T47D (cell line): ENCODE measurements at places on chromosomes 7 and 10.

- DNase-seq: no peak
Observed at GRCh38 chr7:380711-381210, 90.8 kb downstream of the FOXL3 start.

GRCh38 chr7:47304727-47305719 lies 276.9 kb downstream of the TNS3 start:
- no peak for DNase-seq

GRCh38 chr10:13053794-13054462 lies 46.0 kb upstream of the OPTN start:
- no peak for DNase-seq

DNA sequence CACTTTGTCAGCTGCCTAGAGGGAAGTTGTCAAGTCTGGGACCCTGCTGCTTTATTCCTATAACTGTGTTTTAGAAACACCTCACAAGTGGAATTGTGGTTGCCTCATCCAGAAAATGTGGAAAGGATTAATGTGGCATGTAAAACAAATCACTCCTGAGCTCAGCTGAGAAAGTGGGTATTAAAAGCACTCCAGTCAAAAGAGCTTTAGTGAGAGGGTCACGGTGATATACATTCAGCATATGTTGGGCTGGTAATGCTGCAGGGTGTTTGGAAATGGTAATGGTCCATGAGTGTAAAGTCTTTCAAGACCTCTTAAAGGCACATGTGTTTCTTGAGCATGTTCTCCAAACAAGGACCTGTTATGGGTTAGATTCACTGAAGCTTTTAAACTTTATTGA lies 318.2 kb upstream of the MEOX2 start:
- DNase-seq: no peak

DNA sequence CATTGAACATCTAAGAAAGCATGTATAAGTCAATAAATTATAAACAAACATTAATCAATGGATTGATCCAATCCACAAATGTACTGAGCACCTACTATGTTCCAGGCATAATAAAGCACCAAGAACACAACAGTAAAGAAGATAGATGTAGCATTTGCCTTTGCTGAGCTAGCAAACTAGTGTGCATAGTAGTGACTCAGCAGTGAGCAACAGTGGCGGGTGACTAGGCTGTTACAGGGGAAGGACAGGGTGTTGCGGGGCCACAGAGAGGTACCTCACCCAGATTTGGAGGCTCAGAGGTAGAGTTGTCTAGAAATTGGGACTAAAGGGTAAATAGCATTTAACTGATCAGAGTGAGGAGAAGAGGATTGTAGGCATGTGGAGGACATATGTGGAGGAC lies 83.6 kb downstream of the NXPH1 start:
- DNase-seq: no peak

GRCh38 chr7:46569133-46569465 lies 648.0 kb upstream of the IGFBP3 start:
- no peak for DNase-seq

DNA sequence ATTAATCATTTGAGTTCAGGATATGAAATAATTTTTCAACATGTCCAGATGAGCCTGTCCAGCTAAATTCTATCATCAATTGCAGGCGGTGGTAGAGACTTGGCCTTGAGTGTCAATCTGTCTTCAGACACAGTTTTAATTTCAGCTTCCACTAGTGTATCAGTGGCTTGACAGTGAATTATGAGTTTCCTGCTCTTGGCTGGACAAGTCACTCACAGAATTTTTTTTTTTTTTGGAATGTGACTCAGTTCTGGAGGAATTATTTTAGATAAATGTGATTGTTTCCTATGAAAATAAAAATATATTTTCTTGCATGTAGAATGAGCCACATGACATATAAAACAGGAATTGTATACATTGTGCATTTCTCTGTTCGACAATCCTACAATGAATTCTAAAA lies 319.9 kb upstream of the AKR1E2 start:
- DNase-seq: no peak

- DNase-seq: no peak
Observed at GRCh38 chr10:62916141-62916603, 100.0 kb upstream of the EGR2 start.

GRCh38 chr10:22458272-22459038 lies 113.2 kb downstream of the SPAG6 start:
- DNase-seq: no peak

DNA sequence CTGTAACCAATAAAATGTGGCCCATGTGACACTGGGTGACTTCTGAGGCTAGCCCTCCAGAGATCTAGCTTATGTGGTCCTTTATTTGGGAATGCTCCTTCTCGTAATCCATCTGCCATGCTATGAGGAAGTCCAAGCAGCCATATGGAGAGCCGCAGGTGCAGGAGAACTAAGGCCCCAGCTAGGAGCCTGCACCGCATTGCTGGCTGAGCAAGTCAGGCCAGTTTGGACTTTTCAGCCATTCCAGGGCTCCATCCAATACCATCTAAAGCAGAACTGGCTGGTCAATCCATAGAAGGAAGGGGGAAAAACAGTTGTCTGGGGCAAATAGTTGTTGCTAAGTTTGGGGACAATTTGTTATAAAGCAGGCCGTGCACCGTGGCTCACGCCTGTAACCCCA lies 32.6 kb downstream of the KLRG2 start:
- DNase-seq: peak; percentile 70

DNA sequence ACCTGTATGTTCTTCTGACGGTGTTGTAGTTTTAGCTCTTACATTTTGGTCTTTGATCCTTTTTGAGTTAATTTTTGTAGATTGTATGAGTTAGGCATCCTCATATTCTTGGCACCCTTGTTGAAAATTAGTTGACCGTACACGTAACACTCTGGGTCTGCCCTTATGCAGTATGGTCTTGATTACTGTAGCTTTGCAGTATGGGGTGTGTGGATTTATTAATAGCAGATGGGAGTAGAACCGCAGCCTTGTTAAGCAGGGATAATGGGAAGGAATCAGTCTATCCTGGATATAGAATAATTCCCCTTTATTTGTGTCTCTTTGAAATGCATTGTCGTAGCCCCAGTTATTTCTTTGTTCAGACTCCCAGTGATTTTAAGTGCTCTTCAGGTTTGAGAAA lies 95.5 kb downstream of the UBE3C start:
- DNase-seq: no peak
